ENCODE measurements at places on chromosomes 1 and 21.
A peak's percentile ranks its signal among the peaks of the same experiment; 100 is the strongest.

DNA sequence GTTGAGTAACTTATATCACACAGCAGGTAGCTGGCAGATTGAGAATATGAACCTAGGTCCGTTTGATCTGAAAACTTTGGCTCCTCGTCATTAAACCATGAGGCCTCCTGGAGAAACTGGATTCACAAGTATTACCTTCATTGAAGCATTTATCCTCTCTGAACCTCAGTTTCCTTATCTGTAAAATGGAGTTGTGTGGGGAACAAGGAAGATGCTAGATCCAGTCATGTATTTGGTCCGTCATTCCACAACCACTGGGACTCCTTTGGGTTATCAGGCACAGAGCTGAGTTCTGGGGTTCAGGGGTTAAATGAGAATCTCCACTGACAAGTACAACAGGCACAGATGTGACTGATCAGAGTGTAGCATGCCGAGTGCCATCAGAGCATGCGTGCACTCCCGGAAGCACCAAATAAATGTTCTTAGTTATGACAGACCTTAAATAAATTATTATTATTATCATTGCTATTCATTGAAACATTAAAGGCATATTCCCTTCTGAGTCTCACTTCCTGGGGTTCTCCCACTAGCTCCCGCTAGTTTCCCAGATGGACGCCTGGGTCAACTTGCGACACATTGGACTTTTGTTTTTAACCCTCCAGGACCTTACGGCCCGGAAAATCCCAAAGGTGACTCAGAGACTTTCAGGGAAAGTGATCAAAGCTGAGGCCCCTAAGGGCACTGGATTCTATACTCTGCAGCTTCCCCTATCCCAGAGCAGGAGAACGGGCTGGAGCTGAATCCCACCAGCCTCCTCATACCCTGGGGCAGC lies 130.6 kb downstream of the PLPP3 start:
- no peak for DNase-seq

DNA sequence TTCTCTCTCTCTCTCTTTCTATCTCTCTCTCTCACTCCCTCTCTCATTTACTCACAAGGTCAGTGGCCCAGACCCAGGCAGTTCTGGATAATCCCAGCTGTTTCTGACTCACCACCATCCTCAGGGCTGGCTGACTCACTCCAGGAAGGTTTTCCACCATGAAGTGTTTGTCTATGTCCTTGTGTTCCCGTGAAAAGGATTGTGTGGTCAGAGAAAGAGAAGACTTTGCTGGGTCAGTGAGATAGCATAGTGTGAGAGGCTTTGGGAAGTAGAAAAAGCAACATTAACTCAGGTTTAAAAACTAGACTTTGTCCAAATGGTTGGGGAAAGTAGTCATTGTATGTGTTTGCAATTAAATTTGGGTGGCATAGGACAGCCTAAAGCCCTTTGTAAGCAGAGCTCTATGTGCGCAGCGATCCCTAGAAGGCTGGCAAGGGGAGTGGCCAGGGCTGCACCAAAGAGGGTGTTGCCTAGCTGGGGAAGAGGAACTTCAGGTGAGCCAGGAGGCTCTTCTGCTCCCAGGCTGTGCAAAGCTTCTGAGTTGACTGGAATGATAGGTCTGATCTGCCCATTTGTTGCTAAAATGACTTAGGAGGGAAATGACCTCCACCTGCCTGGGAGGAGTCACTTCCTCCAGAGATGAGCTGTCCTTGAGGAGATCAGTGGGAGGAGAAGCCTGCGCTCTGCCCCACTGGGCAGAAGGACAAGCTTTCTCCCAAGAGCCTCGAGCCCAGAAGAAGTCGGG lies 4.9 kb upstream of the CAPN2 start:
- peak; percentile 84 for DNase-seq

GRCh38 chr1:44661781-44662682 lies 12.2 kb downstream of the TMEM53 start:
- DNase-seq = peak; percentile 71

DNA sequence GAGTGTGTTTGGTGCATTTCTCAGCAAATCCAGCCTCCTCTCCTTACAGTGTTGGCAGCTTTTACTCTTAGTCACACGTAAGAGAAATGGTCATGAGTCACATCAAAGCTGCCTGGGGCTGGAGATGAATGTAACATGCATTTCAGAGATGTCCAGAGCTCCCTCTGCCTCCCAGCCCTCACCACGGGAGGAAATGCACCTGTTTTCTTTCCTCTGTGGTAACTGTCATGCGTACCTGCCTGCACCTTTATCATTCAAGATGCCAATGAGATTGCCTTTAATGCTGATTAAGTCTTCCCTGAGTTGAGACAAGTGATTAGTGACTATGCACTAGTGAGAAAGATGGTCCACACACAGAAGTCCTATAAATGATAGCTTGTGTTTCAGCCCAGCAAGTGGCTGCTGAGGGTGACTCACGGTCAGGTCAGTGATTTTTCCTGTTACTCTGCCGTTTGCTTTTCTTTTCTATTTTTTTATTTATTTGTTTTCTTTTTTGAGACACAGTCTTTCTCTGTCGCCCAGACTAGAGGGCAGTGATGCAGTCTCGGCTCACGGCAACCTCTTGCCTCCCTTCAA lies 277.3 kb upstream of the FMN2 start:
- peak; percentile 9 for DNase-seq

DNA sequence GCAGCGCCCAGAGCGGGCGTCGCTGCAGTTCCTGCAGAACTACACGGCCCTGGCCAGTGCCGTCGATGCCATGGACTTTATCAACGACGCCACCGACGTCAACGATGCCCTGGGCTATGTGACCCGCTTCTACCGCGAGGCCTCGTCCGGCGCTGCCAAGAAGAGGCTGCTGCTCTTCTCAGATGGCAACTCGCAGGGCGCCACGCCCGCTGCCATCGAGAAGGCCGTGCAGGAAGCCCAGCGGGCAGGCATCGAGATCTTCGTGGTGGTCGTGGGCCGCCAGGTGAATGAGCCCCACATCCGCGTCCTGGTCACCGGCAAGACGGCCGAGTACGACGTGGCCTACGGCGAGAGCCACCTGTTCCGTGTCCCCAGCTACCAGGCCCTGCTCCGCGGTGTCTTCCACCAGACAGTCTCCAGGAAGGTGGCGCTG lies 22.0 kb downstream of the COL6A1 start:
- no peak for DNase-seq

- peak; percentile 58 for DNase-seq
Measured at GRCh38 chr1:32241001-32241763, 5.8 kb upstream of the FAM167B start.

- no peak for DNase-seq
Measured at GRCh38 chr1:154990276-154990675, 3.1 kb upstream of the LENEP start.

DNA sequence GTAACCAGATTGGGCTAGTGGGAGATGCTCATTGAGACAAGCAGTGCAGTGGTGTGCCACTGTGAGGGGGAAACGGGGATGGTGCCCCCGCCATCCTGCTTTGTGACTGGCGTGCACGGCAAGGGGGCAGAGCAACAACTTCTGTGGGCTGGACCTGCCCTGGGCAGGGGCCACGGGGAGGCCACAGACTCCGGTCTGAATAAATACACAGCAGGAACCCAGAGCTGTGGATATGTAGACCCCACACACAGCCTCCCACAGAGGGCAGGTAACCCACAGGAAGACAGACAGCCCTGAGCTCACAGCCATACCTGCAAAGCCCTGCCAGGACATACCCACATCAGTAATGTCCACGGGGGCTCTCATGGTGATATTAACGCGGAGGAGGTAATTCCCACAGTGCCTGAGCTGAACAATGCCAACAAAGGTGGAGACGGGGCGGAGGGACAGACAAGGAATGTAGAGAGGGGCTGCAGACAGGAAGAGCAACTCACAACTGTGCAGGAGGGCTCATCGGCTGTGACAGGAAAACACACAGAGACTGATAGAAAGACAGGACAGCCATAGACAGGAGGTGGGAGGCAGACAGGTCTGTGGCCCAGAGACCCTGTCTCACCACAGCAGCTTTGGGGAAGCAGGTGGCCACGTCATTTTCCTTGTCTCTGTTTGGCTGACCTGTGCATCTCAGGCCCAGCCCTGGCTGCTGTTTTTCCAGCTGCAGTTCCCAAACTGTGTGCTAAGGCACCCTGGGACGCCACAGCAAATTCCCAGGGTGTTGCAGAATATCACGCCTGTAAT lies 4.9 kb upstream of the WNT3A start:
- no peak for DNase-seq

Data from NCI-H69 (cell line).